ENCODE measurements at places on chromosomes 12 and 14.

DNA sequence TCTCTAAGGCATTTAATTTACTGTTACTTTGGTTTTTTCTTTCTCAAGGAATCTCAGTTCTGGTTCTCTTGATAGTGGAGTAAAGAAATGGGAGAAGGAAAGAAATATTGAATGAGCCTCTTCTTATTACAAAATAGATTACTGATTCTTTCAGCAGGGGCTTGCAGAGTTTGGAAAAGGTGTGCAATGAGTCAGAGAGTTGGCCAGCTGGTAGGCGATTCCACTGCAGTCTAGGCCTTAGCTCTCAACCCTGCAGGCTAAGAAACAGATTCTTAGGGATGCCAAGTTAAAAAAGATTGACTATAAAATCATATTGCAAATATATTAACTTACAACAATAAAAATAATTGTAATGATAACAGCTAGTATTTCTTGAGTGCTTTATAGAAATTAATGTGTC, 25.8 kb downstream of the NR1H4 start:
- H3K4me1 ChIP-seq = no peaks in the 10 kb centered on the region
- H3K27me3 ChIP-seq = no peaks in the 10 kb centered on the region
- H3K36me3 ChIP-seq = no peaks in the 10 kb centered on the region
- DNase-seq = no peak

DNA sequence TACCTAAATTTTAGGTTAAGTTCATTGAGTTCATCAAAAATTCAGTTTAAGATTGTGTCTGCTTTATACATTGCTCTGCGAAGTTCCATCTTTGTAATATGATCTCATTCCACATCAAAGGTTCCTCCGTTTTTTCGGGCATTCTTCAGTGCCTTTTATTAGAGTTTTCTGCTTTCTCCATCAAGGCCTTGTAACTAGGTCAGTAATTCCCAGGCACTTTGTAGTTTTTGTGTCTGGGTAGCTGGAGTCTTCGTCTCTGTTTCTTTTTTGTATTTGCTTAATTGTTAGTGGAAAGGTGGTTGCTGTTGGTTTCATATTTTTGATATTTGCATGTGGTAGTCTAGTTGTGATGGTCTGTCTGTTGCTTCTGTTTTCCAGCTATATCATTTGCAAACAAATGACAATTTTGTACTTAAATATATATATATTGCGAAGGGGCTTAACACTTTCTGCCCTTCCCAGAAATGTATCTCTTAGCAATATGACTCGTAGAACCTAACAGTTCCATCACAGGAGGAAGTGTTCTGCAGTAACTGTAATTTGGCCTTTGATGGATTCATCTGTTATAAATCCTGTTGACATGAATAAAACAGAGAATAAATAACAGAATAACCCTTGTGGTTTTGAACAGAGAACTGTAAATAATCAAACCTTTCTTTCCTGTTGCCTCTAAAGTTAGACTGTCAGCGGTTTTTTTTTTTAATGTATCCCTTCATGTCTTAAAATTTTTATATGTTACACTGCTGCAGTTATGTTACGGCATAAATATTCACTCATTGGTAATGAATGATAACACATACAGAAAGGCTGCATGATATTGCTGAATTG, 88.4 kb upstream of the DYNC1H1 start:
- peaks cover 24% of the 10 kb centered on the region for H3K36me3 ChIP-seq
- DNase-seq = no peak
- no peak overlapping the region for H3K27ac ChIP-seq
- no peaks in the 10 kb centered on the region for H3K27me3 ChIP-seq
- no peak overlapping the region for H3K4me3 ChIP-seq
- H3K4me1 ChIP-seq = peaks cover 3% of the 10 kb centered on the region

- H3K27ac ChIP-seq = peak within 1 kb of the TSS; percentile 96
- H3K4me3 ChIP-seq = peak within 1 kb of the TSS; percentile 90
- peak; percentile 85 for DNase-seq
- H3K4me1 ChIP-seq = peaks cover 57% of the 10 kb centered on the region
- H3K36me3 ChIP-seq = peaks cover 22% of the 10 kb centered on the region
Observed at GRCh38 chr12:6765634-6766581, at the start of gene PTMS. Gene PTMS, plus strand, starts transcription at chr12:6766363. Its CDS starts 343 bp downstream, at chr12:6766706.

GRCh38 chr12:41920355-41920754, 224.3 kb downstream of the GXYLT1 start:
- H3K4me1 ChIP-seq = no peaks in the 10 kb centered on the region
- H3K27me3 ChIP-seq = no peaks in the 10 kb centered on the region
- H3K4me3 ChIP-seq = no peak overlapping the region
- peak; percentile 49 for DNase-seq
- H3K27ac ChIP-seq = no peak overlapping the region

- H3K4me1 ChIP-seq = peaks cover 41% of the 10 kb centered on the region
- peaks cover 71% of the 10 kb centered on the region for H3K36me3 ChIP-seq
- peak overlapping the region; percentile 70 for H3K27ac ChIP-seq
- no peaks in the 10 kb centered on the region for H3K27me3 ChIP-seq
- no peak overlapping the region for H3K4me3 ChIP-seq
Observed at GRCh38 chr14:94051779-94052178, 25.6 kb downstream of the OTUB2 start.

- H3K4me1 ChIP-seq = no peaks in the 10 kb centered on the region
- no peak for DNase-seq
- no peak overlapping the region for H3K27ac ChIP-seq
Observed at GRCh38 chr12:15562263-15562662, 226.9 kb downstream of the EPS8 start.

GRCh38 chr12:42091769-42092168, 52.9 kb downstream of the GXYLT1 start:
- no peaks in the 10 kb centered on the region for H3K4me1 ChIP-seq
- no peak for DNase-seq
- H3K27ac ChIP-seq = no peak overlapping the region
- H3K27me3 ChIP-seq = no peaks in the 10 kb centered on the region
- no peak overlapping the region for H3K4me3 ChIP-seq

- H3K27ac ChIP-seq = no peak overlapping the region
- H3K4me3 ChIP-seq = no peak overlapping the region
- H3K27me3 ChIP-seq = no peaks in the 10 kb centered on the region
- no peaks in the 10 kb centered on the region for H3K36me3 ChIP-seq
Observed at GRCh38 chr12:96425951-96426350, 25.7 kb upstream of the CDK17 start.

DNA sequence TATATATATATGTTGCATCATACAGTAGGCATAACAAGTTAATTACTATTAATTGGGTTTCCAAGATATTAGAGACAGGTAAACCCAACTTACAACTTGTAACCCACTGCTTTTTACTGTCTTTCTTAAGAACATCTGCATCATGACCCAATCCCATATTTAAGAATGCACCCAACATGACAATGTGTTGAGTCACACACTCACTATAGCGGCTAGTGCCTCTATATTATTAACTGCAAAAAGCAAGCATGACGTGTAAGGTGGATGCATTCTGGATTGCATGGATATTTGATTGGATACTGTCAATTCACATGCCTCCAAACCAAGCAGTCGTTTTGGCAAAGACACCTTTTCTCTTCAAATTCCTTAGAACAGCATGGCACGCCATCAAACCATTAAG, 68.2 kb downstream of the KSR2 start:
- no peaks in the 10 kb centered on the region for H3K4me1 ChIP-seq
- no peak overlapping the region for H3K4me3 ChIP-seq
- H3K27ac ChIP-seq = no peak overlapping the region
- H3K27me3 ChIP-seq = no peaks in the 10 kb centered on the region

DNA sequence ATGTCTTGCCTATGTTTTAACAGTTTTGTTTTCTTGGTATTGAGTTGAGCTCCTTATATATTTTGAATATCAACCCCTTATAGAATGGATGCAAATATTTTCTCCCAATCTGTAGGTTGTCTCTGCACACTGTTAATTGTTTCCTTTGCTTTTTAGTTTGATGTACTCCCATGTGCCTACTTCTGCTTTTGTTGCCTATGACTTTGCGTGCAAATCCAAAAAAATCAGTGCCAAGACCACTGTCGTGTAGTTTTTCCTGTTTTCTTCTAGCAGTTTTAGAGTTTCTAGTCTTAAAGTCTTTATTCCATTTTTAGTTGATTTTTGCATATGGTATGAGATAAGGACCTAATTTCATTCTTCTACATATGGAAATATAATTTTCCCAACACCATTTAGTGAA, 28.8 kb downstream of the SENP1 start:
- H3K4me3 ChIP-seq = no peak overlapping the region
- no peaks in the 10 kb centered on the region for H3K27me3 ChIP-seq
- no peak for DNase-seq

- H3K36me3 ChIP-seq = no peaks in the 10 kb centered on the region
- no peak for DNase-seq
- peaks cover 2% of the 10 kb centered on the region for H3K4me1 ChIP-seq
- no peak within 1 kb of the TSS for H3K4me3 ChIP-seq
- H3K27me3 ChIP-seq = no peaks in the 10 kb centered on the region
Observed at GRCh38 chr12:71157601-71158233, at the start of gene TSPAN8. Gene TSPAN8, minus strand, starts transcription at chr12:71157999. Its CDS starts 321 bp downstream, at chr12:71157678.

DNA sequence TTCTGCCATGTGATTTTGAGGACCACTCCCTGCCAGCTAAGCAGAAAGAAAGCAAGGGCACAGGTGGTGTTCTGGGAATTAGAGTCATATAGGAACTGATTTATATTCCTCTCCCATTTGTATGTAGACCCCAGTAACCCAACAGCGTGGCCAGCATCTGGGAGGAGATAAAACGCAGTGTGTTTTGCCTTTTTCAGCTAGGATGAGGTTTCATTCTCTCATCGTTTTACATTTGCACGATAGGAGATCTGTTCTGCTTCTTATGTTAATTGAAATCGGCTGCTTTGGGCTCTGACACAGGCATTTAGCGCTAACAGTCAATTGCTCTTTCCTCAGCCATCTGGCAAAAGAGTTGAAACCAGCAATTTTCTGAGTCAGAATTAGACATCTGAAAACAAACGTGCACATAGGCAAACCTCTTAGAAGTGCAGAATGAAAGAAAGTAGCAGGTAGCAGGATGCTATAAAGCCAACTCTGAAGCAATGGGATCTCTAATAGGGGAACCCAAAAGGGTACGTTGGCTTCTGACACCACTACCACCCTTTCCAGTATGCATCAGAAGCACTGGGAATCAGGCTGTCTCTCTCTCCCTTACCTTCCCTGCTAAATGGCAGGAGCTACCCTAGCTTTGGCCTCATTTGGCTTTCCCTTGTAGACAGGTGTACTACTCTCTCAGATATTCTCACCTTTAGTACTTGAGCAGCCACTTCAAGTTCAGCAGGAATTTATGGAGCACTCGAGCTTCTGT, 219.1 kb downstream of the PHLDA1 start:
- H3K4me3 ChIP-seq = peak overlapping the region; percentile 5
- peak overlapping the region; percentile 70 for H3K27ac ChIP-seq
- DNase-seq = peak; percentile 93

GRCh38 chr14:64841772-64842750, 37.6 kb downstream of the SPTB start:
- H3K27ac ChIP-seq = no peak overlapping the region
- peaks cover 9% of the 10 kb centered on the region for H3K4me1 ChIP-seq
- H3K27me3 ChIP-seq = no peaks in the 10 kb centered on the region
- no peaks in the 10 kb centered on the region for H3K36me3 ChIP-seq
- H3K4me3 ChIP-seq = no peak overlapping the region
